ENCODE measurements at places on chromosomes 11 and 22. TPM values are rescaled to one million over a fixed set of nuclear protein-coding genes. Genes with fewer than 3 reads are reported as not detected.

The TRIM51 gene
- not detected for total RNA-seq

The MYEOV gene
- total RNA-seq, result not detected

The C11orf58 gene
- total RNA-seq, result 156 TPM

- no peak for DNase-seq
Measured at GRCh38 chr22:24289741-24290163, 19.1 kb downstream of the SPECC1L start.

GRCh38 chr22:25777870-25778269, 35.9 kb downstream of the MYO18B start:
- no peak for DNase-seq

- no peak for DNase-seq
Measured at GRCh38 chr11:11584530-11584810, 37.3 kb downstream of the GALNT18 start.

GRCh38 chr11:18271206-18271605, 5.1 kb downstream of the SAA1 start:
- DNase-seq, result no peak

- no peak for DNase-seq
Measured at GRCh38 chr11:72146625-72147024, 11.1 kb downstream of the FOLR3 start.

- DNase-seq, result no peak
Measured at GRCh38 chr22:19568337-19569275, 44.4 kb upstream of the CLDN5 start.

- no peak for DNase-seq
Measured at GRCh38 chr22:29212743-29213142, 7.0 kb downstream of the EMID1 start.
